Activated CD4-positive, alpha-beta T cell treated with anti-CD3 and anti-CD28 coated beads, Interleukin-2, amount 50 U/mL, for 1 hour (primary cell): ENCODE measurements at places on chromosomes 11 and 22.

- DNase-seq = no peak
These were observed 443 bp downstream of the BTBD18 start for GRCh38 chr11:57751176-57751575.

- DNase-seq = no peak
These were observed 4.2 kb upstream of the TMPRSS6 start for GRCh38 chr22:37113757-37114156.

GRCh38 chr11:134100171-134100570 lies 31.3 kb downstream of the JAM3 start:
- no peak for DNase-seq

DNA sequence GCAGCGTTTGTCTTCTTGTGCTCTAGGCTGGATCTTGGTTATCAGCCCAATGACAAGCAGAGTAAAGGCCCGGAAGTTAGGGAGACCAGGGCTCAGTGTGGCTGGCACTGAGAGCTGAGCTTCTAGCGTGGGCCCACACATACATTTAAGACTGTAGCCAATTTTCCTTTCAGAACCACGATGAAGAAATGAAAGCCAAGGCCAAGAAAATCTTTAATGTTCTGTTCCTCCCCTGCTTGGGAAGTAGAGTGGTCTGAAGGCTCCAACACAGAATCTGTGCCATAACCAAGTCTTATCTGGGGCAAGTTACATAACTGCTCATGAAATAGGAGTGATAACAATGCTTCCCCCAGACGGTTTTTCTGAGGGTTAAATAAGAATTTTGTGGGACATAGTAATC lies 4.7 kb upstream of the ST3GAL4 start:
- no peak for DNase-seq

GRCh38 chr11:19705936-19706335 lies 6.7 kb upstream of the NAV2 start:
- DNase-seq = no peak

- no peak for DNase-seq
These were observed 12.3 kb downstream of the MYO7A start for GRCh38 chr11:77140231-77140851.

- DNase-seq = no peak
These were observed 9.7 kb downstream of the MRTFA start for GRCh38 chr22:40626851-40627250.

GRCh38 chr11:86550757-86551156 lies 121.7 kb downstream of the ME3 start:
- DNase-seq = no peak

DNA sequence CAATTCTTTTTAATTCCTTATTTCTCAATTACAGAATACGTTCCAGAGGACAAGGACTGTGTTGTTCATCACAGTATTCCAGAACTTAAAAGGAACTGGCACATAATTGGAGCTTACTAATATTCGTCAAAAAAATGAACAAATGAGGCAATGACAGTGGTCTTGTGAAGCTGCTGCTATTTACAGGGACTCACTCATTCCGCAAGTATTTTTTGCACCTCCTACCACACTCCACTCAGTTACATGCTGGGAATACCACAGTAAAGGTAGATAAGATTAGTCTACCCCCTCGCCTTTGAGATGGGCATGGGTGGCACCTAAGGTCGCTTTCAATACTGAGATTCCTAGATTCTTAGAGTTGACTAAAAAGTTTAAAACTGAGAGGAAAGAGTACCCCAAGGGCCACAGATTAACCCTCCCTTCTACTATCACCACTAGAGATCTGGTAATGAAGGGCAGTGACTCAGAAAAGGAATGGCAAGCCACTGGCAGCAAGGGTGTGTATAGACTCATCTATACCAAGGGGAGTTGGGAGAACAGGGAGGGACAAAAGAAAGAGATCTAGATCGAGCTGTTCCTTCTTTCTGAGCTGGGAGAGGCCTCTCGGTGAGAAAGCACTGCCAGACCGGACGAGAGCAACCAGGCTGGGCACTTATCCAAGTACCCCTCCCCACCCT lies 85.0 kb downstream of the RPL27A start:
- DNase-seq = no peak

DNA sequence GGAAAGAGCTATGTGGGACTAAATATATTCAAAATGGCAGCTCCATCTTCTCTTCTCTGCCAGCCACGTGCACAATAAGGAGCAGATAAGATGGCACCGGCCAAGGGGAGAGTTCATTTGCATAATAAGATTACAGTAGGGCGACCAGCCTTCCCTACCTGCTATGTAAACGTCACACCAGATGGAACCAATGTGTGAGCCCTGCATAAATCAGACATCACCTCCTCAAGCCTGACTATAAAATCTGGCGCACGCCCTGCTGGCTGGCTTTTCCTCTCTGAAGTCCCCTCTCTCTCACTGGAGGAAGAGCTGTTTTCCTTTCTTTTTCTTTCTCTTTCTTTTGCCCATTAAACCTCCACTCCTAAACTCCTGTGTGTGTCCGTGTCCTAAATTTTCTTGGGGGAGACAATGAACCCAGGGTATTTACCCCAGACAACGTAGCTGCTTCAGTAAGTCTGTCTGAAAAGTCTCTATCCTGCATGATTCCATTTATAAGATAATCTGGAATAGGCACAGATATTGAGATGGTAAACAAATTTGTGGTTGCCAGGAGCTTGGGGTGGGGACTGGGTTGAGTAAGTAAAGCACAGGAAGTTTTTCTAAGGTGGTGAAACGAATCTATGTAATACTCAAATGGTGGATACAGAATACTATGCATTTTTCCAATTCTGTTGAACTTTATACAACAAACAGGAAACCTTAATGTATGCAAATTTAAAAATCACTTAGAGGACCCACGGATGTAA lies 670.0 kb upstream of the KIRREL3 start:
- no peak for DNase-seq

- DNase-seq = no peak
These were observed 858.4 kb upstream of the CCDC90B start for GRCh38 chr11:84144531-84144930.

GRCh38 chr11:96079691-96080090 lies 155.8 kb upstream of the MTMR2 start:
- no peak for DNase-seq

GRCh38 chr11:1198561-1199240 lies 24.2 kb upstream of the MUC5B start:
- no peak for DNase-seq

DNA sequence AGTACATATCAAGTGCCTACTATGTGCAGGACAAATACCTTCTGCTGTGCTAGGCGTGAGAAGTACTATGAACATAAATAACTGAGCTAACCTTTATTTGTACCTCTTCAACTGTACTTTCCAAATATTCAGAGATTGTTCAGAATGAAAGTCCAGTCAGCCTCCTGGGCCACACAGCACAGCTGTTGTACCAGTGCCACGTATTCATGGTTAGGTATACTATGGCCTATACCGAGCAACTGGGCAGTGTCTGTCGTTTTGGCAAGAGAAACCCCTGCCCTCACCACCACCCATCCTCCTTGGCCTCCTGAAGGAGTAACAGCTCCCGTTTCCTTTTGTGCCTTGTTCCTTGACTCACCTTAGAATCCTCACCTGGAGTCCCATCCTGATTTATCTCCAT lies 53.0 kb downstream of the RASSF10 start:
- DNase-seq = no peak

DNA sequence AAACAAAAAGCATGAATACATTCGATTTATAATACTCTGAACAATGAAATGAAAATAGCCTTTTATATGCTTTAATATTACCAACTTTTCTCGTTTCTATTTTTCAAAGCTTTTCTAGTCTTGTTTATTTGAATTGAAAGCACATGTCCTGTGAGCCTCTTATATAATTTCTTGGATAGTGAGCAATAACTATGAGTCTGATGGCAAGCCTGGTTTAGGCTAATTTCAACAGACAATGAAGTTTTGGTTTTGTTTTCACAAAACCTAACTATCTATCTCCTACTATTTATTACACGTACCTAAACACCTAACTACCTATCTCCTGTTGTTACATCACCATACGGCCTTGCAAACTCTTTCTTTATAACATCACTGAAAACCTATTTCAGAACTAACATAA lies 29.2 kb upstream of the CEP126 start:
- no peak for DNase-seq

DNA sequence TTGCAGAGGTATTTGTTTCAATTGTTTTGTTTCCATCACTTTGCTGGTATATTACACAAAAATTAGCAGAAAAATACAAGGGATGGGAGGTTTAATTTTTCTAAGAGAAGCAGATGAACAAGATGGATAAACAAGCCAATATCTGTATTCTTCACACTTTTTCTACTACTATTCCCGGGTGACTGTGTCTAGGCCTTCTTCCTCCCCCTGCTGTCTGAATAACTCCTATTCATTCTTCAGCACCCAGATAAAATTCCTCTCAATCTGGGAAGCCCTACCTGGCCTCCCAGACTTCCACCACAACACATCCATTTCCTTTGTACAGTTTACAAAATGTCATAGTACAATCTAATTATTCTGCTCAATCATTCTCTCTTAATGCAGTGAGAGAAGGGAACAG lies 666.6 kb upstream of the TENM4 start:
- DNase-seq = no peak

DNA sequence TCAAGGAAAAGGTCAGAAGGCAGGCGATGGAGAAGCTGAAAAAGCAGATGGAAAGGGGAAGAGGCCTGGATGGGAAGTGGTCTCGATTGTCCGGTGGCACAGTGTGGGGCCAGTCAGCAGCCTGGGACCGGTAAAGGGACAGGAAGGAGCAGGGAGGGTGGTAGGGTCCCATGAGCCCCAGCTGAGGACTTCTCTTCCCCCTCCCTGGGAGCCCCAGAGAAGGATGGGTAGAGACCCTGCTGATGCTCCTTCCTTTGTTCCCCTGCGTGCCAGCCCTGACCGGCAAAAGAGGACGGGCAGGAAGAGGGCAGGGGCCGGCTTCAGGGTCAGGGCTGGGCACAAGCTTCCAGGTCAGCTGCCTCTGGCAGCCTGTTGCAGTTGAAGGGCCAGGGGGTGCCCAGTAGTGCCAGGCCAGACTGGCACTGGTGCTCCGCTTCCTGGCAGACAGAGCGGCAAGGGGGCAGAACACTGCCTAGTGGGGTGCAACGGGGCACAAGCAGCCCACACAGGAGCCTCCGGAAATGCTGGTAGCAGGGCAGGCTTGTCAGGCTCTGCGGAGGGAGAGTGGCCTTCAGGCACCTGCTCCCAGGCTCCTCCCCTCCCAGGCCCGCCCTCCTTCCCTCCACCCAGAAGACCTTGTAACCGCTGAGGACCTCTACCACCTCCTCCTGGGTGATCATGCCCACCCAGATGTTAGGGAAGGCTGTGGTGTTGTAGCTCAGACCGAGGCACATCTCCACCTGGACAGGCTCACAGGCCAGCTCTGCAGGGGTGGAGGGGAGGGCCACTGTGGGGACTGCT lies 739 bp upstream of the C1QTNF5 start:
- no peak for DNase-seq

DNA sequence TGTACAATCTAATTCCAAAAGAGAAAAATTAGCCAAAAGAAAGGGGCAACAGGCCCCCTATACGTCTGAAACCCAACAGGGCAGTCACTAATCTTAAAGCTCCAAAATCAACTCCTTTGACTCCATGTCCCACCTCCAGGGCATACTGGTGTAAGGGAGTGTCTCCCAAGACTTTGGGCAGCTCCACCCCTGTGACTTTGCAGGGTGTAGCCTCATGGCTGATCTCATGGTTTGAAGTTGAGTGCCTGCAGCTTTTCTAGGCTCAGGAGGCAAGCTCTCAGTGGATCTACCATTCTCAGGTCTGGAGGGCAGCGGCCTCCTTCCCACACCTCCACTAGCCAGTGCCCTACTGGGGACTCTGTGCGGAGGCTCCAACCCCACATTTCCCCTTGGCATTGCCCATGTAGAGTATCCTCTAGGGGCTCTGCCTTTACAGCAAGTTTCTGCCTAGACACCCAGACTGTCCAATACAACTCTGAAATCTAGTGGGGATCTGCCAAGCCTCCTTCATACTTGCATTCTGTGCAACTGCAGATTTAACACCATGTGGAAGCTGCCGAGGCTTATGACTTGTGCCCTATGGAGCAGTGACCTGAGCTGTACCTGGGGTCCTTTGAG lies 94.5 kb downstream of the TRIM29 start:
- no peak for DNase-seq

DNA sequence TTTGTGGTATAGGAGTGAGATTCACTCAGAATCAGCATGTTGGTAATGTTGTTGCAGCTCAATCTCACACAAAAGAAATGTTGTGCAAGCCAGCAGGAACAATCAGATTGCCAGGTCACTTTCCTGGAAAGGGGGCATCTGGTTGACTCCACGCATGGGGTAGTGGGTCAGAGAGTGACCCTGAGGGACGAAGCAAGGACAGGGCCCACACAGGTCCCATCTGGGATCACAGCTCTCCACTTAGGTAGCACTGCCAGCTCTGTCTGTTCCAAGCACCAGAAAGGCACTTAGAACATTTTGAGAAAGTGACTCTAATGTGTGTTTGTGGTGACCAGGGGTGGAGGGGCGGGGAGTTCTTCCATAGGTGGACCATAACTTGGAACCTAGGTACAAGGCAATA lies 109.5 kb downstream of the RASSF10 start:
- no peak for DNase-seq

GRCh38 chr11:14673824-14674405 lies 30.3 kb downstream of the PDE3B start:
- DNase-seq = no peak

DNA sequence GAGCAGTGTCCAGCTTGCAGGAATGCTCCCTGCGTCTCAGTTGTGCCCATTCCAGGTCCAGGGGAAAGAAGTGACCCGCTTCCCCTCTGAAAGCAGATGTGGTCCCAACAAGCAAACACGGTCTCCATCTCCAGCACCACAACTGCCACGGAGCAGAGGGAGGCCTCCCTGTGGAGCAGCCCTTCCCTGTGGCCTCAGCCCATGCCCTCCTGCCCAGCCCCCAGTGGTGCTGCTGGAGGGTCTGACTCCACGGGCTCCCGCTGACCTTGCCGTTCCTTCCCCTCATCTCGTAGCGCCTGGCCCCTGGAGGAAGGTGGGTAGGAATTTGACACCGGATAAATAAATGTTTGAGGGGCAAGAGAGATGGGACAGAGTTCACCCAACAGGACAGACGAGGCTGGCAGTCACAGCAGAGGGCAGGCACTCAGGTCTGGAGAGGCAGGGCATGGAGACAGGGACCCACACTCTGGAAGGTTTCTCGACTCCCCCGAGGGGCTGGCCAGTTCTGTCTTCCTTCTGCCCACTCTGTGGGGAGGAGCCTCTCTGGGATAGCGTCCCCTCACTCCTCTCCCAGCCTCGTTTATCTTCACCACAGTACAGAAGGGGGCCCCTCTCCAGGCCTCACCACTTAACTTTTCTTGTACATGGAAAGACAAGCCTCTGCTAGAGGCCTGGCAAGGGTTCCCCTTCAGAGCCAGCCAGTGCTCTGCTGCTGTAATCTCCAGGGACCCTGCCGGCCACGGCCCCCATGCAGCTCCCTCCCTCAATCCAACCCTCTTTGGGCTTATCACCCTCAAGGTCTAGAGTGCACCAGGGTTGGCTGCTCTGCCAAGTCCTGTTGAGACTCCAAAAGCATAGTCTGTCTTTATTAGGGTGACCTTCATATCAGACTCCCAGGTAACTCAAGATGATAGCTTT lies 7.5 kb upstream of the ST3GAL4 start:
- no peak for DNase-seq

DNA sequence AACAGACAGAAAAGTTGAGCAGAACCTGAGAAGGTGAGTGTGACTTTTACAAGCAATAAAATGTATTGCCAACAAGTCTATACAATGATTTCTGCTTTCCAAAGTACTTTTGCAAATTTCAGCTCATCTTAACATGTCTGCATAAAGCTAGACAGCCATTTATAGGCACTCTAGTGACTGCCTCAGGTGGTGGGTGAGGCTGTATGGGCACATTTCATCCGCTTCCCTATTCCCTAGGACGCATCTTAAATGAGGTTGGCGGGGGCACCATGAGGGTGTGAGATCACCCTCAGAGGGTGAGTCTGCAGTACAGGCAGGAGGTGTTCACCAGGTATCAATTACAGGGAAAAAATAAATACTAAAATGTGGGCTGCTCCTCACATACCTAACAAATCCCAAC lies 110.1 kb downstream of the ETS1 start:
- no peak for DNase-seq
